Transverse colon (tissue), 4 donors: ENCODE measurements at places on chromosomes 12 and 14. TPM values are rescaled to one million over a fixed set of nuclear protein-coding genes. Genes with fewer than 3 reads are reported as not detected.
A peak's percentile ranks its signal among the peaks of the same experiment; 100 is the strongest.

- no peak overlapping the region for H3K4me3 ChIP-seq
- no peaks in the 10 kb centered on the region for H3K4me1 ChIP-seq
- H3K27ac ChIP-seq = no peak overlapping the region
- no peaks in the 10 kb centered on the region for H3K27me3 ChIP-seq
- DNase-seq = no peak
Measured at GRCh38 chr14:98103705-98104104, 1168.3 kb downstream of the BCL11B start.

- no peaks in the 10 kb centered on the region for H3K4me1 ChIP-seq
- H3K36me3 ChIP-seq = no peaks in the 10 kb centered on the region
- no peak overlapping the region for H3K27ac ChIP-seq
- no peaks in the 10 kb centered on the region for H3K27me3 ChIP-seq
- DNase-seq = no peak
- H3K4me3 ChIP-seq = no peak overlapping the region
Measured at GRCh38 chr14:101200650-101201516, 297.4 kb upstream of the RTL1 start.

DNA sequence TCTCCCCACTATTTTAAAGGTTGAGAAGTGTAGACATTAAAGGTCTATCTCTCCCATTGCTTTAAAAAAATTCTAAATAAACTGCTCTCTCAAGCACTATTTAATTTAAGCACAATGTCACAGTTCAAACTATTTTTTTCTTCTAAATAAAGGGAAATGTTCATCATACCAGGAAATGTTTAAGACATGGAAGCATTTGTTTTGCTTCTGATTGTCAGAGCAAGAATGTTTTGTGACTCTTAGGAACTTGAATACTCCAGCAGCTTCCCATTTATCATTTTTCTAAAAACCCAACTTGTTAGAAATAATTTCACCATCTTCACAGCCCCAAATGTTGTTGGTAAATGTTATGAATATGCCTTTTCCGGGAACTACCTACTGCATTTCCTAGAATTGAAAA, 121.8 kb upstream of the NTF3 start:
- H3K4me3 ChIP-seq = no peak overlapping the region
- no peaks in the 10 kb centered on the region for H3K4me1 ChIP-seq
- H3K27me3 ChIP-seq = no peaks in the 10 kb centered on the region
- no peak for DNase-seq

DNA sequence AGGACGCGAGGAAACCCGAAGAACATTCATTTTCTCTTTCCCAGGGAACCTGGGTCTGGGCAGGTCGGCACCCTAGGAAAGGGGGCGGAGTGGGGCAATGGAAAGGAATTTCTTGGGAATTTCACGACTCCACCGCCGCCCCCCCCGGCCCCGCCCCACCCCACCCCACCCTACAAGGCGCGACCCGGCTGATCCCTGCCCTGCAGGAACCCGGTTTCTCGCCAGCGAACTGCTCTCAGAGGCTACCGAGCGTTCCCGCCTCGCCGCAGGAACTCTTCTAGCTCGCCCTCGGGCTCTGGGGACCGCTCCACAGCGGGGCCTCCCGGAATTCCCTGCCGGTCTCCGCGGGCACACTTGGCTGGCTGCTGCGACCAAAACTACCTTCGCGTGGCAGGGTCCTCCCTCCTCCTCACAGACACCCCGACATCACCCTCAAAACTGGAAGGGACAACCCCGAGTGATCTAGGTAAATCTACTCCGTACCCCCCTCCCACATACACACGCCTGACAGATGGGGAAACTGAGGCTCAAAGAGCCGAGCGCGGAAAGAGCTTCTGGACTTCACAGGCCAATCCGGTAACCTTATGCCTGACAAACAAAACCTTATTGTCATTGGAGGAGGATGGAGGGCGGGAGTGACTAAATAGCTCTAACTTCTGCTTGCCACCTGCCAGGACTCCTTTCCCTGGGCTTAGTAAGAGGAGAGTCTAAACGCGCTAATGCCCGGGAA, 785 bp upstream of the ACTN1 start:
- DNase-seq = peak; percentile 61
- H3K4me3 ChIP-seq = peak overlapping the region; percentile 71
- peaks cover 40% of the 10 kb centered on the region for H3K4me1 ChIP-seq
- peak overlapping the region; percentile 95 for H3K27ac ChIP-seq

DNA sequence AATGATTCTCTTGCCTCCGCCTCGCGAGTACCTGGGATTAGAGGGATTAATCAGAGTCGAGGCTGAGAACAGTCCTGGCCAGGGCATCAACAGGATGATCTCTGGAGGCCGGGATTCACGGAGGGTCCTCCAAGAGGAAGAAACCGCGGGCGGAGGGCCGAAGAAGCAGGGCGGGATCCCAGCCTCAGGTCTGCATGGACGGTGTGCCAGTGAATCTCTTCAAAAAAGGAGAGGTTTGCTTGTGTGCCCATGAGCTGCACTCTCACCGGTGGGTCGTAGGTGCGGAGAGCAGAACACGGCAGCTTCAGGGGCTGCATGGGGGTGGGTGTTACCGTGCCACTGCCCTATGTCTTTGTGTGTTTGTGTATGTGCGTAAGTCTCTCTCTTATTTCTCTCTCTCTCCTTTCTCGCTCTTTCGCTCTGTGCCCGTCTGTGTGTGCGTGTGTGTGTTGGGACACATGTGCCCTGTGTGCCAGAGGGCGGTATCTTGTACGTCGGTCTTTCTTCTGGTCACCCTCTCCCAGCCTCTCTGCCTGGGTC, 768.2 kb upstream of the ALG10B start:
- no peaks in the 10 kb centered on the region for H3K4me1 ChIP-seq
- DNase-seq = no peak
- H3K27ac ChIP-seq = no peak overlapping the region
- no peaks in the 10 kb centered on the region for H3K36me3 ChIP-seq

- H3K27ac ChIP-seq = no peak overlapping the region
- H3K36me3 ChIP-seq = peaks cover 37% of the 10 kb centered on the region
- no peaks in the 10 kb centered on the region for H3K4me1 ChIP-seq
- no peak overlapping the region for H3K4me3 ChIP-seq
- no peaks in the 10 kb centered on the region for H3K27me3 ChIP-seq
Measured at GRCh38 chr14:95101736-95102679, 55.3 kb downstream of the DICER1 start.

DNA sequence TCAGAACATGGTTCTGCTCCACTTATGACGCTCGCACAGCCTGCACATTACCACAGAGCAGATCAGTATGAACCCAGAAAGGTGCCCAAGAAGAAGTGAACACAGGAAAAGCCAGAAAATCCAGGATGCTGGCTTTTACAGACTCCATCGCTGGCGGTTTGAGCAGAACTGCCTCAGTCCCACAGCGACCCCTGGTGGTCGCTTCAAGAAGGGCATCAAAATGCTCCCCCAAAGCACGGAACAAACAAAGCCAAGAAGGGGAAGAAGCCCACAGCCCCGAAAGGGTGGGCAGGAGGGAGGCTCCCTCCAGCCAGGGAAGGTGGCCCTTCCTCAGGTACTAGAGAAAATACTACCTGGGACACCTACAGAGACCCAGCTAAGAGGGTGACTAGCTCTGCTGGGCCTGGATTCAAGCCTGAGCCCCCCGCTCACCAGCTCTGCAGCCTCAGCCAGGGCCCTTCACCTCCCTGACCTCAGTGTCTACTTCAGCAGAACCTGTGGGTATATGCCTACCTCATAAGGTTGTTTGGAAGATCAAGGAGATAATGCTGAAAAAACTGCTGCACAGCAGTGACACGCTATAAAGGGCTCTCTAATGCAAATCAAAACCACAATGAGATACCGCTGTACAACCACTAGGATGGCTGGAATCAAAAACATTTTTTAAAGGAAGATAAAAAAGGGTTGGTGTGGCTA, 98.1 kb downstream of the NCOR2 start:
- no peaks in the 10 kb centered on the region for H3K4me1 ChIP-seq
- DNase-seq = no peak
- H3K4me3 ChIP-seq = no peak overlapping the region
- H3K36me3 ChIP-seq = no peaks in the 10 kb centered on the region
- H3K27me3 ChIP-seq = no peaks in the 10 kb centered on the region
- H3K27ac ChIP-seq = no peak overlapping the region

DNA sequence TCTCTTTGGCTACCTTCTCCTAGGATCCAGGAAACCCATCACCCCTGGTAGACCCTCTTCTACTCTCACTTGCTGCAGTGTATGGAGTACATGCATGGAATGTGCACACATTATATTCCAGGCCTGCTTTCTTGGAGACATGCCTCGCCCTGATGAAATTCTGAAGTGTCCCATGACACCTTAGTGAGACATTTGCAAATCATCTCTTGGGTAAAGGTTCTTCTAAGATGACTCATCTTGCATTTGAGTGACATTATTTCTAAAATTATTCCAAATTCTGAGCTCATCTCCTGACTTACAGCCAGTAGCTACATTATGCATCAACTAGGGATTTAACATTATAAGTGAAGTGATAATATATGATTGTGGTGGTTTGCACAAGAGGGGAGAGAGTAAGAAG, 49.8 kb downstream of the SDR9C7 start:
- no peaks in the 10 kb centered on the region for H3K36me3 ChIP-seq
- H3K27me3 ChIP-seq = peaks cover 5% of the 10 kb centered on the region
- no peaks in the 10 kb centered on the region for H3K4me1 ChIP-seq
- no peak overlapping the region for H3K27ac ChIP-seq
- H3K4me3 ChIP-seq = no peak overlapping the region

GRCh38 chr14:85762526-85762925, 232.6 kb downstream of the FLRT2 start:
- H3K36me3 ChIP-seq = no peaks in the 10 kb centered on the region
- H3K4me1 ChIP-seq = no peaks in the 10 kb centered on the region
- H3K4me3 ChIP-seq = no peak overlapping the region
- no peak for DNase-seq
- no peaks in the 10 kb centered on the region for H3K27me3 ChIP-seq

DNA sequence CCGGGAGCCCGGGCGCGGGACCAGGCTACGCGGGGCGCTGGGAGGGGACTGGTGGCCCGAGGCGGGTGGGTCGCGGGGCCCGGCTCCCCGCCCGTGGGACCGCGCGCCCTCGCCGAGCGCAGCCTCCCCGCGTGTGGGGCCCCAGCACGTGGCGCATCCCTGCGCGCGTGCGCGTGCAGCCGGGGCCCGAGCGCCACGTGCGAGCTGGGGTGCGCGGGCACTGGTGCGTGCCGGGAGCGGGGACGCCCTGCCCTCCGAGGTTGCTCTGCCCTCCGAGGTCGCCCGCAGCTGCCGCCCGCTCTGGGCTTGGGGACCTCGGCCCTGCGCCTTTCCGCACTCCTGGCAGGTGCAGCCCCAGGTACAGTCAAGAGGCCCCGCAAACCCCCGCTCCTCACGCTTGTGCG, 365 bp upstream of the CCDC88C start:
- peaks cover 7% of the 10 kb centered on the region for H3K4me1 ChIP-seq
- no peaks in the 10 kb centered on the region for H3K36me3 ChIP-seq
- no peaks in the 10 kb centered on the region for H3K27me3 ChIP-seq
- peak overlapping the region; percentile 78 for H3K27ac ChIP-seq

DNA sequence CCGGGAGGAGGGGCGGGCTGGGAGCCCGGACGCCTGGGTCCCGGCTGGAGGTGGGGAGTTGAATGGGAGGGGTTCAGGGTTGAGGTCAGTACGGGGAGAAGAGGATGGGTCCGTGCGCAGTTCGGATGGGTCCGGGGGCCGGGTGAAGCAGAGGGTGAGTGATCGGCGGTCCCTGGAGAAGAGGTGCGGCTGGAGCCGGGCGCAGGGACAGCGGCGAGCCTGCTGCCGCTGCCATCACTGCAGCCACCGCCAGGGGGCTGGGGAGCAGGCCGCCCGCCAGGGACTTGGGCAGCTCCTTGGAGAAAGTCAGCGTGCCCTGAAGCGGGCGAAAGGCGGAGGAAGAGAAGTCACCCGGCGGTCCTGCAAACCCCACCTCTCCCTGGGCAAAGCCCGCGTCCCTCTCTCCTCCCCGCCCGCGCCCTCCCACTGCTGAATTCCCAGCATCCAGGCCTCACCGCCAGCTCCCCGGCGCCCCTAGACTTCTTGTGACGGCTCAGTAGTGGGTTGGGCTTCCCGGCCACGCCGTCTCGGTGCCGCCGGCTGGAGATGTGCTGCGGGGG, 6.0 kb upstream of the GPR84 start:
- no peaks in the 10 kb centered on the region for H3K36me3 ChIP-seq
- no peaks in the 10 kb centered on the region for H3K27me3 ChIP-seq
- peak overlapping the region; percentile 49 for H3K4me3 ChIP-seq
- H3K27ac ChIP-seq = peak overlapping the region; percentile 63
- H3K4me1 ChIP-seq = peaks cover 29% of the 10 kb centered on the region

DNA sequence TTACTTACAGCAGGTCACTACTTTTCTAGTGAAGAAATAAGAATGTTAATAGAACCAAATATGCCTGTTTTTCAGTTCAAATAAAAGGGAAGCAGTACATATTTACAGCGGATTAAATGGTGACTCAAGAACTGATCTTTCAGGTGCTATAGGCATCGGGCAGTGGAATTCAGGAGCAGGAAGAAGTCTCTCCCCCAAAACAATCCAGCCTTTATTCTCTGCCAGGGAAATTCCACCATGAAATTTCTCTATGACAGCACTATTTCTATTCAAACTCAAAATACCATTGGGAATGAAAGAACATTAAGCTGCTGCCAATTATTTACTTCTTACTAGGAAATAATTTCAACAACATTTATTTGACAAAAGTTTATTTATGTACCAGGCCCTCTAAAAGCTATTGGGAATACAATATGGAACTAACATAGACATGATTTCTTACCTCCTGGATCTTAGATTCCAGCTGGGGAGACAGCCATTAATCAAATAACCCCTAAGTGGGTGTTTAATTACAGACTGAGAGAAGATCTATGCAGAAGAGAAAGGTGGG, 60.3 kb upstream of the KRR1 start:
- no peaks in the 10 kb centered on the region for H3K27me3 ChIP-seq
- DNase-seq = no peak
- H3K4me3 ChIP-seq = no peak overlapping the region
- no peak overlapping the region for H3K27ac ChIP-seq
- no peaks in the 10 kb centered on the region for H3K4me1 ChIP-seq

GRCh38 chr12:5736016-5736415, 209.0 kb downstream of the ANO2 start:
- no peaks in the 10 kb centered on the region for H3K27me3 ChIP-seq
- H3K4me1 ChIP-seq = no peaks in the 10 kb centered on the region
- no peak for DNase-seq
- H3K4me3 ChIP-seq = no peak overlapping the region
- no peak overlapping the region for H3K27ac ChIP-seq

DNA sequence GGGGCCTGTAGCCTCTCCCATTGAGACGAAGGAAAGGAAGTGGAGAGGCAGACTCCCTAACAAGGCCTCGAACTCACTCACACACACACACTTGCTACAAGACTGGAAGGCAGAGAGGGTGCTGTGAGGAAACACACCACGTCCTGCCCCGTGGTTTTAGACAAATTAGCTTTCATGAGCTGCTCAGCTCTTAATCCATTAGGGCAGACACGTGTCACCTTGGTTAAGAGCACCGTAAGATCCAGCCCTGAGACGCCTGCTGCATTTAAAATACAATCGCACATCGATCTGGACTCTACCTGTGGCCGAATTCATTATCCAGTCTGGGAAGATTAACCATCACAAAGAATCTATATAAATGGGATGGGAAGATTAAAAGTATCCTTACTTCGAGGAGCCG, 72.0 kb downstream of the RIMBP2 start:
- H3K27ac ChIP-seq = no peak overlapping the region
- no peak for DNase-seq
- H3K27me3 ChIP-seq = no peaks in the 10 kb centered on the region
- no peaks in the 10 kb centered on the region for H3K36me3 ChIP-seq

The MYL2 gene
- 2.2 TPM for total RNA-seq

The NRL gene
- total RNA-seq = 2.9 TPM

The MIP gene
- total RNA-seq = not detected

The TSHR gene
- total RNA-seq = 2.4 TPM

The GMFB gene
- total RNA-seq = 56.1 TPM

The FAM186B gene
- not detected for total RNA-seq
